AG08395 (cell line): ENCODE measurements at places on chromosomes 5 and 9.

DNA sequence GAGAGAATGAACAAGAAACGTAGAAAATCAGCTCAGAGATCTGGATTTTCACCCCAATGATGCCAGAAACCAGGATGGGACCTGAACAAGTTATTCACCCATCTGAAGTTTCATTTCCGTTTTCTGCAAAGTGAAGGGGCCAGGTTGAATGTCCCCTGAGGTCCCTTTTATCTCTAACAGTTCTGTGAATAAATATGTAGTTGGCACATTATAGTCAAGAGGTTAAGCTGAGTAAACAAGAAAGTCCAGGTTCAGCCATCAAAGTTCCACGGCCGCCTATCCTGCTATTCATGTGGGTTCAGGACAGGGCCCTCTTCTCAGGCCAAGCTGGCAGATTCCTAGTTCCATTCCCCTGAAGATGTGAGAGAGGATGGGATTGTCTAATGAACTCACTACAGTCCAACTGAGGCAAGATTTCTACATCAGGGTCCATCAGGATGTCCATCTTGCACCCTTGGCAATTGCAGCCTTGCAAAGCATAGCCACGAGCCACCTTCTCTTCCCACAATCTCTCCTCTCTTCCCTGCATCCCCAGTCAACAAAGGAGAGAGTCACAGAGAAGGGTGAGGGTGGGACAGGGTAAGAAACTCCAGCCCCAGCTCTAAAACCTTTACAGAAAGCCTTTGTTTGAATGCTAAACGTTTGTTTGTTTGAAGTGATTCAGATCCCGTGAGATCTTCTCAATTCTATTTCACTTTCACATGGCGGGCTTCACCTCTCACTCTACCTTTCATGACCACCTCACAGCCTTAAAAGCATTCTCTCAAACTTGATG lies 311.0 kb downstream of the SLIT3 start:
- no peak for DNase-seq

DNA sequence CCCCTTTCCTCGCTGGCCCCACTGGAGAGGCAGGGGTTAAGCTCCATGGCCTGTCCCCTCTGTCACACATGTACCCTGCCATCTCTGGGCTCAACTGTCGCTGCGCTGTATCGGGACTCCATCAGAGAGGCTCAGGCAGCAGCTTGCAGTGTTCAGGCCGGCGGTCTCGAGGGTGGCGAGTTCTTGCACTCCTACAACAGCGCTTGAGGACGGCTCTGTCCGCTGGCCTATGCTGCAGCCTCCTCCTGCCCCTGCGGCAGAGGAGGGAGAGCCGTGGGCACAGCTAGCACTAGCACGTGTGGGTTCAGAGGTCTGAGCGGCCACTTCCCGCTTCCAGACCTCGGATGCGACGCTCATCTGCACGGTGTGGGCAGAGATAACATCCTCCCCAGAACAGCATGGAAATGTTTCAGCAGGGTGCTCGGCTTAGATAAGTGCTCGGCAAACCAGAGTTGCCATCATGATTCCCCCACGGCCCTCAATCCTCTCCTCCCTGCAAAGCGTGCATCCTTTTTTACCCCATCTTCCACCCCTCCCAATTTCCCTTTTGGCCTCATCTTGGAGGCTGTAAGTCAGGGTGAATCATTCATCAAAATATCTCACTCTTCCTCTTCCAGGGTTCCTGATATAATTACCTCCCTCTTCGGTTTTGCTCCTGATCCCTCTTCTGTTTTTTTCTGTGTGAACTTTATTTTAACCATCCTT lies 41.9 kb upstream of the FUBP3 start:
- peak; percentile 8 for DNase-seq

DNA sequence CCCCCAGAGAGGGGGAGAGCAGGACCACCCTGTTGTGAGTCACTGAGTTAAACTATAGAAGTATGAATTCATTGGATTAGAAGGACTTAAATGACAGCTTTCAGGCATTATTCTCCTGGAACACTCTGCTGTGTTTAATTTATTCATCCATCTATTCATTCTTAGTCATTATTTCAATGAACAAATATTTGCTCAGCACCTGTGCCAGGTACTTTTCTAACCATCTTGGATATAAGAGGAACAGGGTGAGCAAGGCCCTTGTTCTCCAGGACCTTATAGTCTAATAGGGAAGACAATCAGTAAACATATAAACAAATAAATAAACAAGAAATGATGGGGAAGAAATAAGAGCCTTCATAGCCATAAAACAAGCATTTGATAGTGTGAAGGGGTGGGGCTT lies 483.9 kb upstream of the BRINP1 start:
- DNase-seq, result no peak

- DNase-seq, result peak; percentile 56
Observed at GRCh38 chr9:33942471-33943083, 106.1 kb downstream of the UBAP2 start.

DNA sequence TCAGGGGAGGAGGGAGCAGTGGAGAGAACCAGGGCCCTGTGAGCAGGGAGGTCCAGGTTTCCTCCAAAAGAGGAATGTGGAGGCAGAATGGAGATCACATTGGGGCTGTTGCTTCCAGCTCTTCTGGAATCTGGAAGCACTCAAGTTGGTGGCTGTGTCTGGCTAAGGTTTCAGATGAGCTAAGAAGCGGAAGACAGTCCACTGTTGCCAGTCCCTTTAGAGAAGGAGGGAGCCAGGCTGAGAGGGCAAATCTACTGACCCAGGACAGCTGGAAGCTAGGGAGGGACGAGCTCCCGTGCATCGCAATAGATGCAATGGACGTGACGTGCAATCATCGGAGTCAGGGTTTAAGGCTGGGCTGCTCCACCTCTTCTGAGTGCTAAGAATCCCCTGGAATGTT lies 71.2 kb downstream of the TENT4A start:
- DNase-seq, result no peak

DNA sequence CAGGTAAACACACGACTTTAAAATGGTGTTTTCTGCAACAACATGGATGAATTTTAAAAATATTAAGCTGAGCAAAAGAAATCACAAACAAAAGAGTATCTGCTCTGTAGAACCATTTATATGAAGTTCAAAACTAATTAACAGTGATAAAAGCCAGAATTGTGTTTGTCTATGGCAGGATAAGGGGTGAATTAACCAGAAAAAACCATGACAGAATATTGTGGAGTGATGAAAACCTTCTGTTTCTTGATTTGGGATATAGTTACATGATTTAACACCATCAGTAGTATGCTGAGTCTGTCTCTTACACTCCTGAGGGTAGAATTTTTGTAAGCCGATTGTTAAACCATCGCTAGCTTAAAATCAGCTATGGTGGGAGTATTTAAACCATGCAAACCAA lies 101.7 kb upstream of the ZNF366 start:
- DNase-seq, result no peak

DNA sequence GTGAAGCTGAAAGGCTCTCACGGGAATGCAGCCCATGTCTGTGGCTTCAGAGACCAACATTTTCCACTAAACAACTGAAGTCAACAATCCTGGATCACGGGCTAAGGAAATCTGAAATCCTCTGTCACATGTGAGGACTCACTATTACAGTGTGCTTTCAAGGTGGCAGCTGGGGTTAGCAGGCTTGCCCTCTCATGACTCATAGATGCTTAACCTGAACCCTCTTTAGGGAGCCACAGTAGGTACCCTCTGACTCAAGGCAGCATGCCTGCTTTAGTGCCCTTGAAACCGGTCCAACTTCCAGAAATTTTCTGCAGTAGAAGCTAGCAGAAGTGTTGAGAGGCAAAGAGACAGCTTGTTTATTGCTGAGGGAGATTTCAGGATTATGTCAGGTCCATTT lies 232.5 kb downstream of the GABRB2 start:
- peak; percentile 2 for DNase-seq

DNA sequence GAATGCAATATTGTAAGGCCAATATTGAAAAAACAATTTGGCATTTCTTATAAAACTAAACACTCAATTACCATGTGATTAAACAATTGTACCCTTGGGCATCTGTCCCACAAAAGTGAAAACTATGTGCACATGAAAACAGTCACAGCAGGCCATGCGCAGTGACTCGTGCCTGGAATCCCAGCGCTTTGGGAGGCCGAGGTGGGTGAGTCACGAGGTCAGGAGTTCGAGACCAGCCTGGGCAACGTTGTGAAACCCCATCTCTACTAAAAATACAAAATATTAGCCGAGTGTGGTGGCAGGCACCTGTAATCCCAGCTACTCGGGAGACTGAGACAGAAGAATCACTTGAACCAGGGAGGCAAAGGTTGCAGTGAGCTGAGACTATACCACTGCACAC lies 343.7 kb downstream of the DMRTA1 start:
- DNase-seq, result no peak

- peak; percentile 59 for DNase-seq
Observed at GRCh38 chr9:89929673-89930480, 325.1 kb downstream of the GADD45G start.

DNA sequence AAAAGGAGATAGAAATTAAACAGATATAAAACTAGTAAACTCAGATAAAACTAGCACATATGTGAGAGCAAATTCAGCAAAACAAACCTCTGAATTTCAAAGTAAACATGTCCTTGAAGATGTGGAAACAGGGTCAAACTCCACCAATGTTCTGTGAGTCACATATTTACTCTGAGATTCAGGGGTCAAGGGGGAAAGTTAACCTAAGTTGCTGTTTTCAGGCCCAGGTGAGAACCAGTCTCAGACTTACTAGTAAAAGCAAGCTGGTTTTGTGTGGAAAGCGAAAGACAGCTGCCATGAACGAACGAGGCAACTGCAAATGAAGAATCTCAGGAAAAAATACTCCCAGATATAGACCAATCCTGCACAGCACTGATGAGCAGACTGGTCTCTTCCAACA lies 29.0 kb downstream of the PSMB7 start:
- no peak for DNase-seq

GRCh38 chr9:20693068-20693467 lies 9.0 kb downstream of the FOCAD start:
- no peak for DNase-seq

- DNase-seq, result no peak
Observed at GRCh38 chr5:62640446-62640845, 61.8 kb downstream of the LRRC70 start.

DNA sequence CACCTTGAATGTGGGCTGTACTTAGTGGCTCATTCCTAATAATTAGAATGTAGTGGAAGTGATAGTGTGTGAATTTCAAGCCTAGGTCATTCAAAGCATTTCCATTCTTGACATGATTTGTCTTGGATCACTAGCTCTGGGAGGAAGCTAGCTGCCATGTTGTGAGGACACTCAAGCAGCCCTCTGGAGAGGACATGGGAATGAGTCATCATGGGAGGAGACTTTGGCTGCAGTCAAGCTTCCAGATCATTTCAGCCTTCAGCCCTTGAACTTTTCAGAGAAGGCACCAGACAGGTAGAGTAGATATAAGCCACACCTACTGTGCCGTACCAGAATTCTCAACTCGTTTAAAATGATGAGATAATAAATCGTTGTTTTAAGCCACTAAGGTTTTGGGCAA lies 506.9 kb downstream of the ZNF608 start:
- no peak for DNase-seq

- peak; percentile 71 for DNase-seq
Observed at GRCh38 chr9:97900738-97901565, 21.3 kb downstream of the TRMO start.

GRCh38 chr5:148730270-148730669 lies 75.9 kb upstream of the HTR4 start:
- peak; percentile 15 for DNase-seq

DNA sequence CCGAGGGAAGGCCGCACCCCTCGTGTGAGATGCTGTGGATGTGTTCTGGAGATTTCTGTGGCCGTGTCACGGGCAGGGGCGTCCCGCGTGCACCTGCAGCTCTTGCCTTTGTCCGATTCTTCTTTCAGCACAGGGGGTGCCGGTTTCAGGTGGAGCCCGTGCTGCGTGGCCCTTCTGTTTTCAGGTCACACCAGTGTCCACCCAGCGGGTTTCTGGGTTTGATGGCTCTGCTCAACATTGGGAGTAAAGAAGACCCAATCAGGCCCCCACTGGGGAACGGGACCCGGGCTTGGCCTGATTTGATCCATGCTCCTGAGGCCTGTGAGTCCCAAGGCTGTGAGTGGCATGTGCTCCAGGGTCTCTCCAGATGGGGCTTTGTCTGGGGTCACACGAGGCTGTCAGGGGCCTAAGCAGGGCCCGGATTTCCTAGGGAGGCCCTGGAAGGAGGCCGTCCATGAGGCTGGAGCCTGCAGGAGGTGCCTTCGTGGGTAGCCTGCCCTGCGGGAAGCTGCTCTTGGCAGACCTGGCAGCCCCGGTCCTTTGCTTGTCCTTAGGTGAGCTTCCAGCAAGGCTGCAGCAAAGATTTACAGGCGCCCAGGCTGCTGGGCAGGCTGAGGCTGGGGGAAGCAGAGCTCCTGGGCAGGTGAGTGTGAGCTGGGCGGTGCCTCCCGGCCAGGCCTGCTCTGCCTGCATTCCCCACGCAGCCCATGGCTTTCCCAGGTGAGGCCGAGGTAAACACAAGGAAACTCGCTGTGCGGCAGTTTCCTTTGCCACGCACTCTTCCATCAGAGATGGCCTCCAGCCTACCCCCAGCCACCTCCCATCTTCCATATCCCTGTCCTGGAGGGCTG lies 12.8 kb downstream of the MRPL36 start:
- DNase-seq, result no peak

DNA sequence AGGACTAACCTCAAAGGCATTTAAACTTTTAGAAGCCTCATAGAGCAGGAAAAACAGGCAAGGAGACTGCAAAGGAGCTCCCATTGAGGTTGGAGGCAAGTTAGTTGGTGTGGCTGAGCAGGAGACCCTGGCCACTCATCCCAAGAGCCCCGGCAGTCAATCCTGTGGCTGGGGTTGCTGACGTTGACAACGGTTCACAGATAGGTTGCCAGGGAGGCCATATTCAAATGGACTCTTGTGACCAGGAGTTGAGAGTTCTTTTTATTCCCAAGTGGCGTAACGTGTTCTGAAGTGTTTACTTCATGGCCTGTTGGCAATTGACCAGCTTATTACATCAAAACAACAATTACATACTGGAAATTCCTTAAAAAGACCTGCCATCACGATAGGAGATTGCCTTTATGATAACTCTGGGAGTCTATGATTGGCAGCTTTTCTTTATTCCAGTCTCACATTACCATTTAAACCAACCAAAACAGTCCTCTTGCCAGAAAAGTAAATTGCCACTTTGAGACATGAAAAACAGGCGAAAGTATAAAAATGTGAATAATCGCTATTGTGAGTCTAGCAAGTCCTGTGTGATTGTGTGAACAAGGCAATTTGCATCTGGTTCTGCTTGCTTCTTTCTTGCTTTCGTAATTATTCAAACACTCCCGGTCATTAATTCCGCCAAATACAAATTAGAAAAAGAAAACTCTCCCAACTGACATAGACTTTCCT lies 394.9 kb downstream of the MED10 start:
- no peak for DNase-seq

DNA sequence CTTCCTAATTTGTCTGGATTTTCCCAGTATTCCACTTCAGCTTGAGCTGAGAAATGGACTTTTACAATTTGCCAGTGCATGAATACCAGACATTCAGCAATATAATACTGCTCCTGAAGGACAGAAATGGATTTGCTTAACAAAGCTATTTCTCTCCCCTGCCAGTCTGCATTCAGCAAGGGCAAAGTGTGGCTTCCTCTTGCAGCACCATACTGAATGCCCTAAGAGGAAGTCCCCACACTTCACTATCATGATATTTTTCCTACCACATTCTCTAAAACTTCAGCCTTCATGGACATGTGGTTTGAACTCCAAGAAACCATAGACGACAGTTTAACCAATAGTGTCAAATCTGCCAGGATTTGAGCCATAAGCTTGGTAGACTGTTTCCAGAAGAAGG lies 19.8 kb upstream of the TLE4 start:
- no peak for DNase-seq

GRCh38 chr9:36928670-36929349 lies 105.3 kb downstream of the PAX5 start:
- peak; percentile 69 for DNase-seq

GRCh38 chr9:128787659-128788058 lies 606 bp downstream of the TBC1D13 start:
- DNase-seq, result no peak
